GM23338 (cell line): ENCODE measurements at places on chromosomes 5 and 9.

GRCh38 chr9:72615931-72616330 lies 94.5 kb downstream of the TMC1 start:
- DNase-seq, result no peak

DNA sequence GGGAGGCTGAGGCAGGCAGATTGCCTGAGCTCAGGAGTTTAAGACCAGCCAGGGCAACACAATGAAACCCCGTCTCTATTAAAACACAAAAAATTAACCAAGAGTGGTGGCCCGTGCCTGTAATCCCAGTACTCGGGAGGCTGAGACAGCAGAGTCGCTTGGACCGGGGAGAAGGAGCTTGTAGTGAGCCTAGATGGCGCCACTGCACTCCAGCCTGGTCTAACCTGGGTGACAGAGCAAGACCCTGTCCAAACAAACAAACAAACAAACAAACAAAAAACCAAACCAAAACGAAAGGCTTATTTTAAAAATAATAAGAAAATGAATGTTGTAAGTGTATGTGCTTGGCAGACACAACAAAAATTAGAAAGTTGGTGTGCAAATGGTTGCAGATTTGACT lies 536.3 kb upstream of the PTPRD start:
- DNase-seq, result peak; percentile 75

GRCh38 chr5:102922799-102923477 lies 167.8 kb downstream of the PAM start:
- no peak for DNase-seq

- no peak for DNase-seq
Observed at GRCh38 chr5:127834554-127834953, 131.4 kb downstream of the CCDC192 start.

GRCh38 chr5:16505904-16506303 lies 40.3 kb upstream of the ZNF622 start:
- no peak for DNase-seq

- no peak for DNase-seq
Observed at GRCh38 chr9:35287987-35288632, 126.3 kb downstream of the UNC13B start.

- no peak for DNase-seq
Observed at GRCh38 chr5:150665044-150665443, 4.0 kb downstream of the MYOZ3 start.

- no peak for DNase-seq
Observed at GRCh38 chr5:81772488-81772887, 21.6 kb upstream of the SSBP2 start.

GRCh38 chr5:99191206-99191745 lies 262.5 kb upstream of the CHD1 start:
- DNase-seq, result no peak

DNA sequence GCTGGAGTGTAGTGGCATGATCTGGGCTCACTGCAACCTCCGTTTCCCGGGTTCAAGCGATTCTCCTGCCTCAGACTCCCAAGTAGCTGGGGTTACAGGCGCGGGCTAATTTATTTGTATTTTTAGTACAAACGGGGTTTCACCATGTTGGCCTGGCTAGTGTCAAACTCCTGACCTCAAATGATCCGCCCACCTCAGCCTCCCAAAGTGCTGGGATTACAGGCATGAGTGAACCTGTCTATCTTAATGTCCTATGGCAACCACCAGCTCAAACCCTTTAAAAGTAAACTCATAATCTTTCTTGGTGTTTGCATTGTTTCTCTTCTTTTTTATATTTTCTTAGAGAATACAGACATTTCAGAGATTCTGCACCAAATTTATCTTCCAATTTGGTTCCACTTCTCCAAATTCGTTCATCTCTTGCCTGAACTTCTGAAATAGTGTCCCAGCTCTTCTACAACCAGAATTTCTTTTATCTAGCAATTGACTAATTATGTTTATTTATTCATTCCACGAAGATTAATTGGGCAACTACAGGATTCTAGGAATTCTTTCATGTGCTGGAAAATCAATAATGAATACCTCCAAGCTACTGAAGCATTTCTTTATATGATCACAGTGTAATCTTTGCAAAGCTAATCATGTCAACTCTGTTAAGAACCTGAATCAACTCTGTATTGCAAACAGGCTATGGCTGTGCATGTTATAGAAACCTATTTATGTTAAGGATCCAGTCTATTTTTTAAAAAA lies 60.0 kb upstream of the TYRP1 start:
- DNase-seq, result no peak

- no peak for DNase-seq
Observed at GRCh38 chr9:99109522-99109921, 4.6 kb downstream of the TGFBR1 start.

GRCh38 chr9:72955126-72955455 lies 2.2 kb upstream of the ALDH1A1 start:
- DNase-seq, result no peak

DNA sequence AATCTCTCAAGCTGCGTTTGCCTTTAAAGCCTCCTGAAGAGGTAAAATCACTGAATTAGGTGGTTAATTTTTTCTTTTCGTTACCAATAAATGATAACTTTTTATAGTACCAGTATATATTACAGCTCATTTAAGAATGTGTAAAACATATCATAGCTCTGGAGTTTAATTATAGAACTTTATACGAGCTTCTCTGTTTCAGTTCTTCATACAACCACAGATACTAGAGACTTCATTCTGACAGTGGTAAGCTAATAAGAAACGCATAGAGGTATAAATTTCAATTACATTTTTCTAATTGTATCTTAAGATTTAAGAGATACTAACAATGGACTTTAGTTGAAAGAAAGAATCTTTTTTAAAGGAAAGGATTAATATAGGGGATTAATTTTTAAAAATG lies 73.9 kb downstream of the PBX3 start:
- no peak for DNase-seq

DNA sequence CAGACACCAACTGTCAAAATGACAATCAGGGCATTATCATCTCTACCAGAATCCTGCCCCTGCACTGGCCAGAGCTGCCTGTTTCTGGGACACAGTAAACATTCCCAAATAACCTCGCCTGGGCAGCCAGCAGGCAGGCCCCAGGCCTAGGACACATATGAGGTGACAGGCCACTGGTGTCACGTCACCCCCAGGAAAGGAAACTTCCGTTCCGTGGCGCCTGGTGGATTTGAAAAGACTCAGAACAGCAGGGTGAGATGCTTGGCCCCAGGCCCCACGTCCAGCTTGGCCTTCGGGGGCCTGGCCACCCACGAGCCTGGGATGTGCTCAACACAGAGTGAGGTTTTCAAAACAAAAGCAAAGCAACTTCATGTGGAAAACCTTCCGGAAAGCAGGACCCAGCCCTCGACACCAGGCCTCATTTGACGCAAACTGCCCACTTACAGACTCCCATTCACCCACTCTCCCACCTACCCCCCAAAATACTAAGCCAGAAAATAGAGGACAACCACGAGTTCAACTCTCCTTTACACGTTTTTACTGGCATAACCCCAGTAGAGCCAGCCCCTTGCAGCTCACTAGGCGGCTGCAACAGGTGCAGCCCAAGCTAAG lies 1.2 kb downstream of the SEMA4D start:
- no peak for DNase-seq

GRCh38 chr9:114779352-114779845 lies 26.4 kb downstream of the TNFSF15 start:
- DNase-seq, result no peak

DNA sequence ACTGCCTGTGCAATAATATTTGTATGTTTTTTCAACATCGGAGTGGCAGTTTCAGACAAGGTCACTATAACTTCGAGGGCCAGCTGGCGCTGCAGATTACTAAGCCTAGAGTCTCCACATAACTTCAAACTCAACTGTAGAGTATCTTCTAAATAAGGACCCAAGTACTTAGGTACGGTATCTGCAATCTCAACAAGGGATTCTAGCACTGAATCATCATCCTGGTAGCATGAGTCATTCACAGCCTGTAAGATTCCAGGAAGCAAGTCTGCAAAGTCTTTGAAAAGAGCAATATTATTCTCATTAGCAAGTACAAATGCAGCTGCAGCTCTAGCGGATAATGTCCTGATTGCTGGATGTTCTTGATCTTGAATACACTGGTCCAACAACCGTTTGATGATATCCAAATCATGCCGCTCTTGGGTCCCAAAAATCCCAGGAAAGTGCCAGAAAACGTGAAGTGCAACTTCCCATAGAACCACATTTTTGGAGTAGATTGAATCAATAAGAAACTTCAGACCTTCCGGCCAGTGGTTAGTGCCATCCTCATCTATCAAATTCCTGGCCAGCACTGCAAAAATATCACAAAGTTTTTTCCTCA lies 654 bp downstream of the RANBP6 start:
- DNase-seq, result no peak

GRCh38 chr5:92206681-92207080 lies 823.6 kb upstream of the ARRDC3 start:
- no peak for DNase-seq

GRCh38 chr9:92119586-92119985 lies 4.4 kb upstream of the SPTLC1 start:
- DNase-seq, result no peak

- no peak for DNase-seq
Observed at GRCh38 chr9:36858805-36859375, 175.2 kb downstream of the PAX5 start.

GRCh38 chr9:16318516-16319060 lies 551.9 kb downstream of the BNC2 start:
- DNase-seq, result no peak

DNA sequence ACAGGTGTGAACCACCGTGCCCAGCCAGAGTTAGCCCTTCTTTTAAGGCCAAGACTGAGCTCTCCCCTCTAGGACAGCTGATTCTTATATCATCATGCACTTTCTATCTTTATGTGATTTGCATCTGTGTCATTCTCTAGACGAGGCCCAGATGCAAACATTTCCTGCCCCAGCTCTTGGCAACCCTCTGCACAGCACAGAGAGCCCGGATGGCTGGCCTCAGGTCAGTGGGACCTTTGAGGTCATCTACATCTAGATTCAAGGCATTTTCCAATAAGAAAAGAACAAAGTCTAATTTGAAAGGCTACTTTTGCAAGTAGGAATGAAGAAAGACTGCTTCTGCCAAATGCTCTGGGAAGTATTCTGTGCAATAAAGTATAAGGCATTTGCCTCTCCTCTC lies 109.0 kb upstream of the DAB2 start:
- no peak for DNase-seq

- no peak for DNase-seq
Observed at GRCh38 chr9:104082168-104082567, 11.9 kb upstream of the SMC2 start.

- no peak for DNase-seq
Observed at GRCh38 chr5:78003450-78003849, 227.3 kb upstream of the TBCA start.

DNA sequence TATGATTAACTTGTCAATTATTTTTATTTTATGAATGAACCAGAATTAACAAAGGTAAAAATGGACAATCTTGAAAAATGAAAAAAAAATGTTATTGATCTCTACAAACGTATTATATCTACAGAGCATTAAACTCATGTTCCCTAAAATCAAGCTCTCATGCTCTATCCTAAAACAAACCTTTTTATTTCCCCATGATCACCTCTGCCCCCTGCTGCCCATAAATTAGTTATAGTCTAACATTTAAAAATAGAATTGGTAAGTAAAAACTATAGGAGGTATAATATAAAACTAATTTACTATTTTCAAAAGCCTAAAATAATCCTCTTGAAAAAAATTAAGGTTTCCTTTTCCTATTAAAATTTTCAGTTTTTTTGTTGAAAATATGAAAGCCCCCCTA lies 168.0 kb upstream of the POU5F2 start:
- DNase-seq, result peak; percentile 33

- peak; percentile 57 for DNase-seq
Observed at GRCh38 chr5:43041669-43042175, 1.6 kb upstream of the ANXA2R start.

GRCh38 chr9:70438341-70438928 lies 24.0 kb upstream of the KLF9 start:
- DNase-seq, result no peak

GRCh38 chr5:80193401-80193800 lies 62.4 kb downstream of the SERINC5 start:
- DNase-seq, result no peak

- DNase-seq, result no peak
Observed at GRCh38 chr5:9362600-9362999, 183.3 kb downstream of the SEMA5A start.

GRCh38 chr5:77396017-77396416 lies 96.1 kb downstream of the WDR41 start:
- no peak for DNase-seq

GRCh38 chr5:147782110-147783028 lies at the start of gene JAKMIP2:
Gene JAKMIP2 (minus strand): TSS chr5:147782728. CDS start chr5:147671806, 110,922 bp downstream.
- DNase-seq, result peak; percentile 100

DNA sequence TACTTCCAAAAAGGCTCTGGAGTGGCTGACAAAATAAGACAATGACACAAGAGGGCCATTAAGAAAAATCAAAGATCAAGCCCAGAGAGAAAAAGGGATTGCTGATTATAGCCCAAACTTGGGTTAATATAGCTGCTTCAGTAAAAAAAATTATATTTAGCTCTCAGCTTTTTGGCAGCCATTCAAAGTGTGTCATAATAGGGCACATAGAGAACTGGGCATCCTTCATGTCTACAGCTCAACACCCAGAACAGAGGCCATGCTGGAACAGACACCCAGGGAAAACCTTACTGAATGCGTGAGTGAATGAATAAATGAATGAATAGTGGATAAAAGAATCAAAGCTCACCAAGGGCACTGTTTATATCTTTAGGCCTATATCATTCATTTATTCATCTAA lies 110.1 kb downstream of the SLIT3 start:
- DNase-seq, result no peak

DNA sequence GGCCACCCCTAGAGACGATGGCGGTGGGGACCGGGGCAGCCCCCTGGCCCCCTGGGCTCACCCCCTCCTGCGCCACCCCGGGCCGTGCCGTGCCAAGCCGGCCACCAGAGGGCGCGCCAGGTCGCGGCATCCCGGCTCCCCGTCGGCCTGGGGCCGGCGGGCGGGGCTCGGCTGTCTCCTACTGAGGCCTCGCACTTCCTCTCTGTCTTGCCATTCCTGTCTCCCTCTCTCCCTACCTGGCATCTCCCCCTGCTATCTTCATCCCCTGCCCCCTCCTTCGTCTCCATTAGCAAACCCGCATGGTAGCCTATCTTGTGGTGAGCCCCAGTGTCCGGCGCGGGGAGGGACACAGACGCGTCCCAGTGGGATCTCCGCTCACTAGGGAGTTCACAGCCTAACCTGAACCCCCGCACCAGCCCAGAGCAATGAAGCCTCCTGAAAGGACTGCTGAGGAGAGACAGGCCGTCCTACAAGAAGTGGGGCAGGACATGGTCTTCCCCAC lies 29.8 kb upstream of the FABP6 start:
- DNase-seq, result peak; percentile 83

GRCh38 chr9:88747768-88748167 lies 212.8 kb downstream of the NXNL2 start:
- DNase-seq, result peak; percentile 24

DNA sequence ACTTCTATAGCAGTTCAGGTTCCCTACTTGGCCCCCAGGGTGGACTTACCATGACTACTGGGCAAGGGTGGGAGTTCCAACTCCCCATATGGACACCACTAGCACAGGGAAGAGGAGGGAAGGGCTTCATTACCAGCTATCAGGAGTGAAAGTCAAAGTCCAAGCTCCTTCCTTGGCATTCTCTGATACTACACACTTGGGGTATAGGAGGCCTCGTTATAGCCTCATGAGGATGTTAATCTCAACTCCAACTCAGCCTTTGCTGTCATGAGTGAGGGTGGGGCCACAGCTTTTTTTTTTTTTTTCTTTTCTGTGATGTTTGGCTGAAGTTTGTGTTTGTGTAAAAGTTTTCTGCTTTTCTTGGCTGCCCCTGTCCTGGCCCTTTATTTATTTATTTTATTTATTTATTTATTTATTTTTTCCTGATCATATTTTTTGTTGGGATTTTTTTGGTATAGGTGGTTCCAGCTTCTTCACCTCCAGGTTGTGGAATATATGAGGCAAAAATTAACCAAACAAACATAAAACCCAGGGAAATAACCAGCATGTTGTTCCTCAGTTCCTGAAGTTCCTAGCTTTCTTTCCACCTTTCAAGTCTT lies 8.7 kb downstream of the GARIN3 start:
- no peak for DNase-seq
